SW480 (cell line): ENCODE measurements at places on chromosomes 1 and 21.
A peak's percentile ranks its signal among the peaks of the same experiment; 100 is the strongest.

DNA sequence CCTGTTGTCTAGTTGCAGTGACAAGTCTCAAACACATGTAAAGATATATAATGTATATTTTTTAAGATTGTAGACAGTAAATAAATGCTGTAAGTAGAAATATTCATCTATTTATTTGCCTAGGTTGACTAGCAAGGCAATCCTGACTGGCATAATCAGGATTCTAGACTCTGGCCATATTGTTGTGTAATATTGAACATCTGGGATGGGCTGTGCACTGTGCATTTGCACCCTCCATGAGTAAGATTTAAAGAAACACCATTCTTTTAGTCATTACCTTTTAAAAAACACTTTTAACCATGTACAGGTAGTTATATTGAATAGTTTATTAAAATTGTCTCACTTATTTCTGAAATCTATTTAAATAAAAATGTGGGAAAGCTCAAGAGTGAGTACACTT is 32.4 kb downstream of the RASAL2 start:
- DNase-seq = no peak

DNA sequence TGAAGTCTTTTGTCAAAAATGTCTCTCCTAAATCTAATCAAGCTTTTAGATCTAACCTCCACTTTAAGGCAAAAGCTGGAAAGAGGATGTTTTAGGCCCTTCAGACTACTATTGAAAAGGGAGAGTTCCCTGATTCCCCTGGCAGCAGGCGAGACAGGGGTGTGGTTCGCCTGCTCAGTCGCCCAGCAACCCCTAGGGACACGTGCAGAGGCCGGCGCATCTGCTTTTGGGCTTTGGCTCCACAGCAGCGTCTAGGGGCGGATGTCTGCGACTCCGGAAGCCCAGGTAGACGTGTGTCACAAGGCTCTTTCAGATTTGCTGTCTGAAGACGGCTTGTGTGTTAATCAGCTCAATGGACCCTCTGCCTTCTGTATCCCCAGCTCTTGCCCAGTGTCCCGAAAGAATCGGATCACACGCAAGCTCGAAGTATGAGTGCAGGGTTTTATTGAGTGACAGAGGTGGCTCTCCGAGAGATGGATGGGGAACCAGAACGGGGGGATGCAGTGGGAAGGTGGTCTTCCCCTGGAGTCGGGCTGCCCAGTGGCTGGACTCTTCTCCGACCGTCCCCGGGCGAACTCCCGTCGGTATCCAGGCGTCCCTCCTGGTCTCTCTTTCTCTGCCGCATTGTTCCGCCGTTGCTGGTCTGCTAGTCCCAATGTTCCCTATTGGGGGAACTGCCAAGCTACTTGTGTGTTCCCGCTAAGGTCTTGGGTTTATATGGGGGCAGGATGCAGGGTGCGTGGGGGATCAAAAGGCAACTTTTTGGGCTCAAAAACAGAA is 45.5 kb downstream of the OLFML2B start:
- DNase-seq = no peak

- DNase-seq = peak; percentile 75
Observed at GRCh38 chr1:40848530-40849189, 13.5 kb downstream of the CITED4 start.

DNA sequence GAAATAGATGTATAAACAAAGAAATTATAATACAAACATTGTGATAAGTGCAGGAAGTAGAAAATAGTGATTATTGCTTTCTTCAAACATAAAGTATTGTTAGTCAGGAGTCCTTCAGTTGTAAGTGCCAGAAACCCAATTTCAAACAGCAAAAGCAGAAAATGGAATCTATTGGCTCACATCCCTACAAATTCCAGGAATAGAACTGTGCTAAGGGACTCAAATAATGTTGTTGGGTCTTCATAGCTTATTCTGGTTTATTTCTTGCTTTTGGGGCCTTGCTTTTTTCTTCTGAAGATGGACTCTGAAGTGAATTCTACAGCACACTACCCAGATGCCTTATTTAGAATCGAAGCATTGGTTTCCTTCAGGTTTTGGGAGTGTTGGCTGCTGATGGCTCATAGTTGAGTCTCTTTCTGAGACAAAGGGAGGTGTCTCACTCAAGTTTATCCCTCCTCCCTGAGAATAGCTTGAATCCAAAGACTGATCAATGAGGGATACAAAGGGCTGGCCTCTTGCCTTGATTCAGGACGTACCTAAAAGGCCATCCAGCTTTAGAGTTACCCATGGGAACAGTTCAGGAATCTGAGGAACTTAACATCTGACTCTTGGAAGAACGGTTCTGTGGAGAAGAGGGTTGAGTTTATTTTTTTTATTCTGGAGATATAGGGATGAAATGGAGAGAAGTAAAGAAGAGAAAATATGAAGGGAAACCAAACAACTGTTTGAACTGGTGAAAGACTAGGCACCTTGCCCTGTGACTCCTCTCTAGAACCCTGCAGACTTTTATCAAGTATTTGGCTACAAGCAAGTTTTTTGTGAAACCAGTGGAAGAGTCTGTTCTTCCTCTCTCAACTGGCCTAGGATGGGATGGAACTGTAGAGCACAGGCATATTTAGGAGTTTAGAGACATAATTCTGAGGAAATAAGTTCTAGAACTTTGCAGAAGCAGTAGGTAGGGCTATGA is 39.0 kb upstream of the ATG4C start:
- no peak for DNase-seq

DNA sequence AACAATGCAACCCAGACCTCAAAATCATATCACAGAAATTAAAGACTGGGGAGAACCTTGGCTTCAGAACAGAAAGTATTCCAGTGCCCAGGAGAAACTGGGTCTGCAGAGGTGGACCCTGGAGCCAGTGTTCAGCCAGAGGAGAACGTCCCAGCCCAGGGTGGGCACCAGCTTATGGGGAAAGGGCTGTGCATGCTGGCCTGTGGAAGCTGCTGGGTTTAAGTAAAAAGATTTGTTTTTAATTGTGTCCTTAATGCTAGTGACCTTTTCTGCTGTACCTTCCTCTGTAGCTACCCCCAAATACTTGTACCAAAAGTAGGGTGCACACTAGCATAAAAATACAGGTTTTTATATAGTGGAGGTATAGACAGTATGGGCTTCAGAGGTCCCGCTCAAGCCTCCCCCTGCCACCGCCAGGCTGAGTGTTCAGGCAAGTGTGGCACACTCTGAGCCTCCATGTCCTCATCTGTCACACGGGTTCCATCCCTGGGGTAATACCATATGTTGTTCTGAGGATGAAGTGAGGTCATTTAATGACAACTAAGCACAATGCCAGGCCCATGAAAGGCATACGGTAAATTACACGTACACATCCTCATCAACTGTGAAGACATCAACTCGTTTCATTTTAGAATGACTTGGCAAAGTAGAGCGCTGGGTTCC is 47.0 kb downstream of the SLC37A1 start:
- no peak for DNase-seq

- DNase-seq = peak; percentile 54
Observed at GRCh38 chr1:157969697-157970485, 23.6 kb upstream of the KIRREL1 start.

DNA sequence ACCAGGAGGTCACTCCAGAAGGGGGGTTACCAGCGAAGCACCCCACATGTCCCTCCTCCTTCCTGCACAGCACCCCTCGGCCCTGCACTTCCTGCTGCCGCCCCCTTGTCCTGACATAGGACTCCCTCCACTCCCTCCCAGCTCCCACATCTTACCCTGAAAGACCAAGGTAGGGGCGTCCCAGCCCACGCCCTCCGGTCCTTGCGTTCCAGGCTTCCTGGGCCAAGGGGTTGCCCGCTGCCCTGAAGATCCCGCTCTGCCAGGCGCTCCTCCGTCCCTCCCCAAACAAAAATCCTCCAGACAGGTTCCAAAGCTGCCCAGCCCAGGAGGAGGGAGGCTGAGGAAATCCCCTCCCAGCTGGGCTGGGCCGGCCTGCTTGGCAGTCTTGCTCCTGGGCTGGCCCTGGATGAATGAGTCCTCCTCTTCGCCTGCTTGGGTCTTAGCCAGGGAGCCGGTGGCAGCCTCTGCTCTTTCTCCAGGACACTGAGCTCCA is at the start of gene RHBDL2:
Gene RHBDL2 (minus strand): TSS at position 304 of the 493 bp plus-strand sequence. CDS start 22,618 bp downstream, outside the sequence.
- DNase-seq = no peak

DNA sequence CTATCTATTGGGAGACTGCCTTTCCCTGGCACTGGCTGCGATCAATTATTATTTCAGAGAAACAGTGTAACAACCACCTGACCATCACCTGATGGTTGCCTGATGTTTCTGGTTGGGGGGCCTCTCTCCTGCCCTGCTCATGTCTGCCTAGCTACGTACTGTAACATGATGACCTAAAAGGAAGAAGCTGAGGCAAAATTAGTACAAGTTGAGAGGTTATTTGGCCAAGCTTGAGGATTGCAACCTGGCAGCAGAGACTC is 58.3 kb downstream of the OLFML3 start:
- no peak for DNase-seq

DNA sequence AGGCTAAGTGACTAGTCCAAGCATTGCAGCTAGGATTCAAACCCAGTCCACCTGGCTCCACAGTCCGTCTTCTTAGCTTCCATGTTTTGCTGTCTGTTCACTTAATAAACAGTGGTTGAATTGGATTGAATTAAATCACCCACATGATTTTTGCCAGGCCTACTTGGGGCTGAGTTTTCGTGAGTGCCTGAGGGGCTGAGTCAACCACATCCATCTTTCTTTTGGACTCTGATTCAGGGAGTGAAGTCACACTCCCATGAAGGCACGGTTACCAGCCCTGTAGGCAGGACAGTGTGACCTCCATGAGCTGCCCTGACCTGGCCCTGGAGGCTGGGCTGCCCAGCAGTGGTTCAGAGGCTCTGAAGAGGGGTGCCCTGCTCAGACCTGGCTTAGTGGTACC is 123.7 kb downstream of the ACTL8 start:
- no peak for DNase-seq

DNA sequence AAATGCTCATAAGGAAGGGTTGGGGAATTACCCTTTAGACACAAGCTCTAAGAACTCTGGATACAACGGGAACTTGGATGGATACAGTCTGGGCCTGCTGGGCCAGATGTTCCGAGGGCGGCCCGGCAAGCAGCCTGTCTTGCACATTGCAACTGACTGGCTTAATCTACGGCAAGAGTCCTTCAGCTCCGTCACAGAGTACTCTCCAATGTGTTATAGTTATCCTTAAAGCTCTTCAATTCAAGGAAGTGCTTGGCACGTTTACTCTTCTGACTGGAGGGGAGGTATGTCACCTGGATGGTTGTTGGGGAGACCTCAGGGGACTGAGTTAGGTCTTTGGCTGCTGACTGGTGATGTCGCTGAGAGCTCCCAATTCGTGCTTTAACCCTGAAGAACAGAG is 1.1 kb upstream of the CFAP141 start:
- DNase-seq = no peak

GRCh38 chr1:47409311-47410067 is 6.6 kb upstream of the FOXE3 start:
- peak; percentile 42 for DNase-seq

DNA sequence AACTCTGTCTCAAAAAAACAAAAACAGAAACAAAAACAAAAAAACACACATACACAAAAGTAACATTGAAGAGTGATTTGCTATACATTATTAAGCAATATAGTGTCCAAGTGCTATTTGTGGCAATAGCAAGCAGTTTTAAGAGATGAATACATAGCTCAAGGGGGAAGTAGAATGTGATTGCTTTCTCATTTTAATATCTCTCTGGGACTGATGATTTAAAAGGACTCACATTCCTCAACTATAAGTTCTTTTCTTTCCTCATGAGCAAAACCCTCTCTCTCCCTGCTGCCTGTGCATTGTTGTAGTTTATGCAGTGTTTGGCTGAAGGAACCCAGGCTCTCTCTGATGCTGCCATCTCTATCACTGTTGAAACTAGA is 47.0 kb upstream of the CSF1 start:
- no peak for DNase-seq

GRCh38 chr1:161872506-161872905 is 106.4 kb downstream of the ATF6 start:
- no peak for DNase-seq

- no peak for DNase-seq
Observed at GRCh38 chr1:28889357-28889756, 25.0 kb upstream of the EPB41 start.

GRCh38 chr1:43499898-43500297 is 30.8 kb upstream of the PTPRF start:
- DNase-seq = no peak

DNA sequence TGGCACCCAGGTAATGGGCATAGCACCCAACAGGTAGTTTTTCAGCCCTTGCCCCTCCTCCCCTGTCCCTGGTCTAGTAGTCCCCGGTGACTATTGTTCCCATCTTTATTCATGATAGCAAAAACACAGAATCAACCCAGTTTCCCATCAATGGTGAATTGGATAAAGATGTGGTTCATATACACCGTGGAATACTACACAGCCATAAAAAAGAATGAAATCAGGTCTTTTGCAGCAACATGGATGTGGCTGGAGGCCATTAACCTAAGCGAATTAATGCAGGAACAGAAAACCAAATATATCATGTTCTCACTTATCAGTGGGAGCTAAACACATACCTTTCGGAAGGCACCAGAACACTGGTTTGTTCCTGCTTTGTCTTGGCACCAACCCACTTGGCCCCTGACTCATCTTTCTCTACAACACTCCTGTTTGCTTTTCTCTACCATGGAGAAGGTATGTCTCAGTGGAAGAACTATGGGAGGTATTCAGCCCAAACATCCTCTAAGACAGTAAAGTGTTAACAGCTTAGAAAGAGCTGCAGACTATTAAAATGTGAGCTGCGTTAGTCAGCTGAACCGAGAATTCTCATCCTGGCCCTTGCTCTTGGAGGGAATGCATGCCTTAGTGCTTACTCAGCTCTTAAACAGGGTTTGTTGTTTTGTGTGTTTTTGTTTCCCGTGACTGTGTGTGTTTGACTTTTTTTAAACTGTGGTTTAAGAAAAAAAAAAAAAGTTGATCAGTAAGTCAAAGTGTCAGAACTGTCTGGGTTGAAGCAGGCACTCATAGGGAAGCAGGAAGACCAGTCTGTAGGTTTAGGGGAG is 203.0 kb downstream of the TOMM20 start:
- peak; percentile 85 for DNase-seq

DNA sequence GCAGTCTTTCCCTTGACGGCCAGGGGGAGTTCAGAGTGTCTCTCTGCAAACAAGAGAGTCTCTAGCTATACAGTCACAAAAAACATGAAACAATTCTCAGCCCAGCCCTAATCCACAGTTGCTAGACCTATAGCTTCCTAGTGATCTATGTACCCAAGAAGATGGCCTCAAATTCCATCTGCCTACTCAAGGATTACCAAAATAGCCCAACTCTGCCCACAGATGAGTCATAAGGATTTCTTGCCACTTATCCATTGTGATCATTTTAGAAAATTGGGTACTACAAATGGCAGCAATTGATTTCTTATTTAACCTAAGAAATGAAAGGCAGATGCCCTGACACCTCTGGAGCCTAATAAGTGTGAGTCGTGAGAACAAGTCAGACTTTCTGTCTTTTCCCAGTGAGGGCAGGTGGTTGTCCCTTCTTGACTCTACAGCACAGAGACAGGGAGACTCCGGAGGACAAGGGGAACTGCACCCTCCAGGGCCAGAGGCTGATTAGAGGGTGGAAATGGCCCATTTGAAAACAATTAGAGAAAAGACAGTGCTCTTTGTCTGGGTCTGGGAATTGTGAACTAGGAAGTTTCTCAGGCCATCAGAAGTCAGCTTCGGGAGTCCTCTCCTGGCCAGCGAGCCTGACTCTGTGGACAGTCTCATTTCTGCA is 65.4 kb downstream of the ABCA4 start:
- no peak for DNase-seq
